ENCODE measurements at places on chromosomes 1 and 21.

- no peak for DNase-seq
Measured at GRCh38 chr1:200166411-200166810, 138.9 kb downstream of the NR5A2 start.

GRCh38 chr1:169250022-169250421, 117.6 kb downstream of the NME7 start:
- DNase-seq: no peak

- DNase-seq: no peak
Measured at GRCh38 chr1:100353988-100354387, 1.7 kb downstream of the CDC14A start.

DNA sequence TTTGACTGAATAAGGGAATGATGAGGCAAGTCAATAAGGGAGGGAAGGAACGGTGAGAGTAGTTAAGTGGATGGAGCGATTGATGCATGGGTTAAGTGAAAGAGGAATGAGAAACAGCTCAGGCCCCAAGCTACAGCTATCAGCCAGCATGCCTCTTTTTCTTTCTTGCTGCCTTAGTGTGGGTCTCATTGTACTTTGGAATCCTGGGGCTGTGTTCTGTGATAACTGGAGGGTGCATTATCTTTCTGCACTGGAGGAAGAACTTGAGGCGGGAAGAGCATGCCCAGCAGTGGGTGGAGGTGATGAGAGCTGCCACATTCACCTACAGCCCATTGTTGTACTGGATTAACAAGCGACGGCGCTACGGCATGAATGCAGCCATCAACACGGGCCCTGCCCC, 1.0 kb downstream of the TEX38 start:
- DNase-seq: no peak

DNA sequence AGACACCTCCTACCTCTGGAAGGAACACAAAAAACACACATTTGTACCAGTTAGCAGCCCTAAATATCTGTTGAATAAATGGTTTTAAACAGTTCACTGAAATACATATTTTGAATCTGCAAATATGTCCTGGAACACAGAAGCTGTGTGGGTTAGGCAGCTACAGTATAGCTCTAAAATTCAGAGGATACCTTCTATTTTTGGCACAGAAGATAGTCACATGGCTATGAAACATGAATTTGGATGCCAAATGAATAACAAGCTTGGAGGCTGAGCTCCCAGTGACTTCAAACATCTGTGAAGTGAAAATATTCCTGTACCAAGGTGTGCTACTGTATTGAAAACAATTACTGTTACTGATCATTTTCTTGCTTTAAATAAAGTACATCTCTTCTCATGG, 391.5 kb upstream of the ADGRL2 start:
- DNase-seq: no peak

DNA sequence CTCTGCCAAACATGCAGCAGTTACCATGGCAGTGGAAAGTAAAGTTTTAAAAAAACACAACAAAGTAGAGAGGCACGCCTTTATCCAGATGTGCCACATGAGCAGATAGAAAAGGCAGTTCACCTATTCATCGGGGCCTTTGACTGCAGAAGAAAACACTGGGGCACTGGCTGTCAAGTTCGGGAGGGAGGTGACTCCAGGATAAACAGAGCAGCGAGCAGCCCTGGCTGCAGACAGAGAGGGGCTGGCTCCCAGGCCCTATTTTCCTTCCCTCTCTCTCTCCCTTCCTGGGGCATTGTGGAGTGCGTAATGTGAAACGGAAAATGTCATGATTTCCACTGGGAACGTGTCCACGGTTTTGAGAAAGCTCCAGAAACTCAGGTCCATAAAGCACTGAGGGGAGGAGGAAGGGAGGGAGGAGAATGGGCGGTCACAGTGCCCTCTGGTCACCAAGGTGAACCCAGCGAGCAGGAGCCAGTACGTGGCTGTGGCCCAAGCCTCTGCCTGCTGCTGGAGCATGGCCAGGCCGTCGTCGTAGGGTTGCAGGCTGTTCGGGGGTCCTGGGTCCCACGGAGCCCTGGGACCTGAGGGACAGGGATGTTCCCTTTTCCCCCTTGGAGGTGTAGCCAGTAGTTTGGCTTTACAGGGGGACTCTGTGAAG, 114.7 kb upstream of the IRF2BP2 start:
- no peak for DNase-seq

- DNase-seq: no peak
Measured at GRCh38 chr1:217048104-217048707, 325.0 kb upstream of the ESRRG start.

DNA sequence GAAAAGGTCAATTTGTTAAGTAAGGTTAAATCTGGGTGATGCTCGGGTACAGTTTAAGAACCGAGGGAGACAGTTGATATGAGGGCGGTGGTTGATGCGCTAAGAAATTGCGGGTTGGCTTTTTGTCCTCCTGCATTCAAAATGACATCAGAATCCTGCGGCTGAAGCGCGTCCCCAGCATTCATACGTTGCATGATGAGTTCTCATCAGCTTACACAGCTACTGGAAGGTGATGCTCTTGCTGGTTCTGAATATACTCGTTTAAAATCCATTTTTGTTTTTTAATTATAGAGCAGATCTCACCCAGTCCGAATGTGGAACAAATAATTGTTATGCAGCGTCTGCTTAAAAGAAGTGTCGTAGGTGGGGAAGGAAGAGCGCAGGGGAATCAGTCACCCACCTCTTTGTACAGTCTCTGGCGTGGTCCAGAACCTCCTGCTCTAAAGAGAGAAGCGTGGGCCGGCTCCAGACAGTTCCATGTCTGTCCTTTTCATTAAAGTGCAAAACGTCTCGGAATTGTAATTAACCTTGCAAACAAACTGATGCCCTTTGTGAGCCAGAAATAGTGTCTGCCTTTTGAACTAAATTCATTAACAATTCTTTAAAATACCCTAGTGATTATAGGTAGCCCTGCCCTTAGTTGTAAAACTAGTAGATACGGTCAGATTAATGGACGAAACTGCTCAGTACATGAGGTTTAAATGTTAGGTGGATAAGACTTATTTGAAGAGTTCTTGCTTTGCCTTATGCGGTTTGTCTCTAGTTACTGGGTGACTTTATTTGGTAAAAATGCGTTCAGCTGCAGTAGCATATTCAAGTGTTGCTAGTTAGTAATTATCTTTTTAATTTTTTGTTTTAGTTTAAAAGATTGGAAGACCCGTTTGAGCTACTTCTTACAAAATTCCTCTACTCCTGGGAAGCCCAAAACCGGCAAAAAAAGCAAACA, 741 bp downstream of the RGS2 start:
- peak; percentile 16 for DNase-seq

DNA sequence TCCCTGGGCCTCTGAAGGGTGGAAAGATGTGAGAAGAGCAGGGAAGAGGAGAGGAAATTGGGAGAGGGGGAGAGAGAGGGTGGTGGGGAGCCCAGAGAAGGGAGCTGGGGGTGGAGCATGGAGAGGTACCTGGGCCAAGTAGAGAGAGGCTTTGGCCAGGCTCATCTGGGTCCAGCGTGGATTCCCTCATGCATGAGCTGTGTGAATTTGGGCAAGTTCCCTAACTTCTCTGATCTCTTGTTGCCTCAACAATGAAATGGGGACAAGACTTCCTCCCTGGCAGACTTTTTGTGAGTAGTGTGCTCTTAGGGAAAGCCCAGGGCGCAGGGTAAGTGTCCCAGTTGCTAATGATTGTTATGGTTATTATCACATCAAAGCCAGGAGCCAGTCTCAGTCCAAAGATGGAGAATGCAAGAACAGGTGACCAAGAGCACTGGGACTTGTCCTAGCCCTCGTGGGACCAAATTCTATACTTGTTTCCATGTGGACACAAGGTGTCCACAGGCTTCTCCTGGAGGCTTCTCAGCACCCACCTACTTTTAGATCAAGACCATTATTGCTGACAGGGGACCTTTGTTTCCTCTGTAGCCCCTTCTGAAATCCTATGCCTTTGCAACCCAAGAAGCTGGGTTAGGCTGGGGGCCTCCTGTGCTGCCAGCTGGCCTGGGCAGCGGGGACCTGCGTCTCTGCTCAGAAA, 13.9 kb downstream of the IL6R start:
- DNase-seq: no peak

DNA sequence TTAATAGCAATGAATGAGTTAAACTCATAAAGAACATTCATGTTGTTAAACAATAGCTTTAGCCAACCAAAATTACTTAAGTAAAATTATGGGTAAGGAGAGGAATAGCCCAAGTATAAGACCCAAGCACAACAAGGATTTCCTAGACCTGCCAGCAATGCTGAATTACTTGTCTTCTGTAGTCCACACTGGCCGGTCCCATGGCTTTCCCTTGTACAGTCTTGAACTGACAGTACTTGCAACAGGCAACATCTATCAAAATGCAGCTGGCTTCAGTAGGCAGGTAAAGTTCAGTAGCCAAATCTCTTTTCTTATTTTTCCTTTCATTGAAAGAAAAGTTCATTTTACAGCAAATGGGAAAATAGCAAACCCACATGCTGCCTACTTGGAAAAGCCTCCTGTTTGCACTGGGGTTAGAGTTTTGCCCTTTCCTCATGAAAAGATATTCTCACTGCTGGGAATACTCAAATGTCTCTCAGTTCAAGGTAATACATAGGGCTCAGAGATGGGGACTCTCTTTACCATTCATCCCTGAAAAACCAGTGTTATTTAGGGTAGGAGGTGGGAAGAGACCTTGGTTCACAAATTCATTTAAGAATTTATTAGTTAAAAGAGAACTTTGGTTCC, 222.8 kb downstream of the TTLL7 start:
- DNase-seq: no peak

DNA sequence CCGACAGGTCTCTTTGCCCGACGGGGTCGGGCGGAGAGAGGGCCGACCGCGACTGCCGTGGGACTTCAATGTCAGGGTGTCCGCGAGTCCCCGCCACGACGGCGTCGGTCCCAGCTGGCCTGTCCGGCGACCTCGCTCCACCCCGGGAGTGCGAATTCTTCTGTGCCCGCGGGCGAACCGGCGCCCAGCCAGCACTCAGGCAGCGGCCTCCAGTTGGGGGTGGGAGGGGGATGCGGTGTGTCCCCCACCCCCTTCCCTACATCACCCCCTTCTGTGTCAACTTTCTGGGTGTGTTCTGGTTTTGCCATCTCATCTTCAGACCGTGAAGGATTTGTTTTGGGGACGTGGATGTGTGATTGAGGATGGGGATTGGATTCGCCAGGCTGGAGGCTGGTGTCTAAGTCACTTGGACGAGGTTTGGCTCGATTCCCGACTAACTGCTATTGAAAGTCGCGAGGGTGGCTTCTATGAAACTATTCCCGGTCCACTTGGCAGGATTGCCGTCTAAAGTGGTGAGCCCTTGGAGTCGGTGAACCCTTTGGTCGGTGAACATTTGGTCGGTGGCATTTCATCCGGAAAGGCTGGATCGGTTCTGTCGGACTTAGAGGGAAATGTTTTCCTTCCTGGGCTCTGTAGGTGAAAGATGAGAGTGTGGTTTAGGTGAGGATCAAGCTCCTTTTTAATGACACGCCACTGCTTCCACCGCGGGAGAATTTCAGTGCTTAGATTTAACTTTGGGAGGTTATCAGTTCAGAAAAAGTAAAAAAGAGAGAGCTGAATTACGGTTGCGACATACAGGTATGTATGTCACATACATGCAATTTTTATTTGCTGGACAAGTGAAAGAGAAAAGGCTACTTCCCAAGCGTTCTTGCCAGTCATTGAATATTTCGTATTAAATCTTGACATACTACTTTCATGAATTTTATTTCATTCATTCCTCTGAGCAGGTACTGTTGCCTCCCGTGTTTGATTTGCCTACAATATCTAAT, 771 bp downstream of the ABCD3 start:
- DNase-seq: no peak

DNA sequence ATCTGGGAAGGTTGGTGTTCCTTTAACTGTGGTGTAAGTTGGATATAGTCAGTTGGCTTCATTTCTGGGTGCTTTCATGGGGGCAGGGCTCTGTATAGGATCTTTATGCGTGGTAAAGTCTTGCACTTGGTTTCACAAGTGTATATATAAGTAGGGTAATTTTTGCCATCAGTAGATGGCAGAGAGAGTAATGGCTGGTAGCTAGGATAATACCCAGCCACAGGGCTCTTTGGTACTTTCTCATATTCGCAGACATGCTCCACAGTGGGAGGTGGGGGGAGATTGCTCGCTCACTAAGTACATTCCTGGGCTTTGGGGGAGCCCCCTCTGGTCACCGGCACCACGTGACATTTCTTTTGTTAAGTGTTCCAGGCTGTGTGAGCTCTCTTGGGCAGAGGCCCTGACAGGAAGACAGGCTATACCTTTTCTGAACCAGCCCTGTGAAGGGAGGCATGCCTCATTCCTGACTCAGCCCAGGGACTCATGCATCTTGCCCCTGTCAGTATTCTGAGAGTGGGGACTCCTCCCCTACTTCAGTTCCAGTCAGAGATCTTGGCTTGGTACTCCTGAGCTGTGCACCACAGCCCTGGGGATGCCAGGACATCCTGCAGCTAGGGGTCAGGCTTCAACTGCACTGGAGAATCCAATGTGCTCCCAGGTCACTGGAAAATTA, 37.6 kb downstream of the FCRL2 start:
- no peak for DNase-seq

DNA sequence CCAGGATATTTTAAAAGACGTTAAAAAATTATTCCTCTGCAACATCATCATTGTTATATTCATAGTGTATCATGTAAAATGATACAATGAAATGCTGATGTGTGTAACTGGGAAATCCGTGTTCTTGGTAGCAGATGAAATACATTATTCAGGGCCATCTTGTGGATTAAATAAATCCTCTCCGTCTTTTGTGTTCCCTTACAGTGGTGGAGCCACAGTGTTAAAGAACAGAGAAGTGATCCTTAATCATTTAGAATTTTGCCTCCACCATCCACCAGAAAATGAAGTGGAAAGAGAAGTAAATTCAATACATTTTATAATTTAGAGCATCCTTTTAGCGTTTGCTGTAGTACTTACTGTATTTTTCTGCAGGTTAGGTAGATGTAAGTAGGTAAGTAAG, 1.3 kb downstream of the DYRK3 start:
- no peak for DNase-seq

- DNase-seq: no peak
Measured at GRCh38 chr1:103177108-103177775, 68.9 kb upstream of the COL11A1 start.

DNA sequence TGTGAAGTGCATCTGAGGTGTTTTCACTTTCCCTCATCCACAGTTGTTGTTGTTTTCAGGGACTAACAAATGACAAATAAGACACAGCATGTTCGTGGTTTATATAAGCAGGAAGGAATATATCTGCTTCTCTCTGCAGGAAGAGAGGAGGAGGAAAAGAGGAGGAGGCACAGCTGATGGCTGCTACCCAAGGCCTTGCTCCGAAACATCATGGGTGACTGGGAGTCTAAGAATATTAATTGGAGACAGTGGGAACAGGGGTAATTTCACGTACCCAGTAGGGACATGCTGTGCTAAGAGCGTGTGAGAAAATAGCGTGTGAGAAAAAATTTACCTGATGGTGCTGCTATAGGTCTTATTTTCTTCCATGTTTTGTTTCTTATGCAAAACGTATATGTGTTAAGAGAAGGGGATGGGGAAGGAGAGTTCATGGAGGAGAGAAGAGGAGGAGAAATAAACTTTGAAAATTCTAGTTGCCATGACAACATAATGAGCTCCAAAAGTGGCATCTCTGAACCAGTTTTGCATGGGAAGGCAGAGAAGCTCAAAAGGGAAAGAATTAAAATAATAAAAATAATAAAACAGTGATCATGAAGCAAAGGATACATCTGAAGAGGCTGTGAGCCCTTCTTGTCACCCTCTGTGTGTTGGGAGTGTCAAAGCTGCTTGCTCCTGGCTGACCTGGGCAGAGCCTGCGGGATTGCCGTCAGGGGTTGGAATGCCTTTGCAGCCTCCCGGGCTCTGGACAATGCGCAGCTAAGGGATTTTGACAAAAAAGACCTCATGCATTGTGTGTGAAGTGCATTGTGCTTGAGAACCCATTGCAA, 192.0 kb downstream of the CACNA1E start:
- DNase-seq: no peak

GRCh38 chr1:204476563-204476962, 18.0 kb downstream of the PIK3C2B start:
- DNase-seq: no peak

- no peak for DNase-seq
Measured at GRCh38 chr21:37373539-37373938, 7.0 kb downstream of the DYRK1A start.

Data from NCI-H2081 treated with DMSO at 0.1 percent for 48 hours (cell line).